ENCODE measurements at places on chromosomes 3 and 15. TPM values are rescaled to one million over a fixed set of nuclear protein-coding genes. Genes with fewer than 3 reads are reported as not detected.

DNA sequence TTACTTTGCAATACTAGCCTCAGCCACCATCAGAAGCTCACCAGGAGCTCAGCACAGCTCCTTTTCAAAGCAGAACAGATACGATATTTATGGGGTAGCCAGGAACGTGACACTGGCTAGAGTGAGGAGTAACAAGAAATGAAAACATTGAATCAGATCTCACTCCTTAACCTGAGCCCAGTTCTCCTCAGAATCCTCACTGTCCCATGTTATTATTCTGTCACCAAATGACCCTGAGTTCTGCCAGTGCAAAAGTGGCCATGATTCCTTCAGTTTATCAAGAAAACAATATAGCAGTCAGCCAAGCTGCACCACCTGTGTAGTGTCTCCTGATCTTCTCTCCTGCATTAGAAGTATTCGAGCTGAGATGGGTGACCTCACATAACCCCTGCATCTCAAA, 956.7 kb downstream of the TUSC7 start:
- DNase-seq: no peak

The WDR53 gene
- 8.6 TPM for total RNA-seq

The SAMMSON gene
- total RNA-seq: not detected

The ARL6IP5 gene
- 125 TPM for total RNA-seq

- no peak for DNase-seq
Observed at GRCh38 chr3:192825657-192826200, 91.9 kb downstream of the MB21D2 start.

DNA sequence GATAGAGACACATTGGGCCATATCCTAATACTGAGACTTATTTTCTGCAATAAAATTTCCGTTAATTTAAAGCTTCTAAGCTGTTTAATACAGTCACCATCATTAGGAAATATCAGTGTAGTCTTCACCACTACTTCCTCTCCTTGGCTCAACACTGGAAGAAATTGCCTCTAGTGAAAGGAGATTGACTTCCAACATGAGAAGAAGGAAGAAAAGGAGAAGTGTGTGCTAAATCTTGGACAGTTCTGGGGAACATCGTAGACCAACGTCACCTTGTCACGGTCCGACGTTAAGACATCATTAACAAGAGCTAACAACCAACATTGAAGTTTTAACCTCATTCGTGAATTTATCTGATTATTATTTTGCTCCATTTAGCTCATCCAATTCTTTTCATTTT, 987.0 kb upstream of the CFAP20DC start:
- no peak for DNase-seq

The LYZL4 gene
- 0.32 TPM for total RNA-seq

The MLF1 gene
- 9.9 TPM for total RNA-seq

- DNase-seq: no peak
Observed at GRCh38 chr3:56833022-56833421, 31.3 kb upstream of the ARHGEF3 start.

DNA sequence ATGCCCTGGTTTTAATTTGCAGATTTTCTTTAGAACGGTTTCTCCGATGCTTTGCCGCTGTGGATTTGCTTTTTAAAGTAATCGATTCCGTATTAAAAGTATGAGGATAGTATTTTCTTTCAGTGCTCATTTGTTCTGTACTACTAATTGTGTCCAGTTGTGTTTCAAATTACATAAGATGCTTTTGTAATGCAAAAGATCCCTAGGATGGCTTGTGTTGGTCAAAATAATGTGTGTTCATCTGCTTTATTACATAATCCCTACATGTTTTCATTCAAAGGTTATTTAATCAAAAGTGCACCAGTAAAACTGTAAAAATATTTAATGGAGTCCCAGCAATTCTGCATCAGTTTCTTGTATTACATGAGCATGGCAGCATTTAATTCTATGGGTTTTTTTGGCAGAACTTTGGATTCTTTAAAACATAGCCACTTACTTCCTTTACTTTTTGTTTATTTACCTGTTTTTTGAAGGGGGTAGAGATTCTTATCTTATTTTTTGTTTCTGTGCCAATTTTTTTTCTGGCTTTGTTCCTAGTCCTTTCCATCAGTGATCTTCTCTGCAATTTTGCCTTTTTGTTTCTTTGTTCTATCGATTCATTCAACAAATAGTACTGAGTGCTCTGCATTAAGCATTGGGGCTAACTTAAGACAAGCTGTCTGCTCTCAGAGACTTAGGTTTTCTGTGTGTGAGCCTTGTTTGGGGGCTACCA, 352.8 kb downstream of the LRTM1 start:
- no peak for DNase-seq

The EHHADH gene
- 25.0 TPM for total RNA-seq

The ROPN1 gene
- not detected for total RNA-seq

GRCh38 chr3:153138276-153139210, 23.5 kb upstream of the RAP2B start:
- peak; percentile 79 for DNase-seq

DNA sequence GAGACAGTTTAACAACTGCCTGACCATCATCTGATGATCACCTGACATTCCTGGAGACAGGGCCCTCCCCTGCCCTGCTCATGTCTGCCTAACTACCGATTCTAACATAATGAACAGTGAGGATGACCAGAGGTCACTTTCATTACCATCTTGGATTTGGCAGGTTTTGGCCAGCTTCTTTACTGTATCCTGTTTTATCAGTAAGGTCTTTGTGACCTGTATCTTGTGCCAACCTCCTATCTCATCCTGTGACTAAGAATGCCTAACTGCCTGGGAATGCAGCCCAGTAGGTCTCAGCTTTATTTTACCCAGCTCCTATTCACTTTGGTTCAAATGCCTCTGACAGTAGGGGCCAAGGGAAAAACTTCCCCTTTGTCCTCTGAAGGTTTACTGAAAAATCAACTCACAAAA, 40.2 kb downstream of the METTL6 start:
- peak; percentile 63 for DNase-seq

The TM4SF18 gene
- 7.7 TPM for total RNA-seq

The CEMIP gene
- total RNA-seq: 1.6 TPM

GRCh38 chr3:159499031-159499793, 489.4 kb upstream of the IL12A start:
- no peak for DNase-seq

GRCh38 chr15:21261396-21261964, 178.8 kb downstream of the POTEB3 start:
- DNase-seq: no peak

DNA sequence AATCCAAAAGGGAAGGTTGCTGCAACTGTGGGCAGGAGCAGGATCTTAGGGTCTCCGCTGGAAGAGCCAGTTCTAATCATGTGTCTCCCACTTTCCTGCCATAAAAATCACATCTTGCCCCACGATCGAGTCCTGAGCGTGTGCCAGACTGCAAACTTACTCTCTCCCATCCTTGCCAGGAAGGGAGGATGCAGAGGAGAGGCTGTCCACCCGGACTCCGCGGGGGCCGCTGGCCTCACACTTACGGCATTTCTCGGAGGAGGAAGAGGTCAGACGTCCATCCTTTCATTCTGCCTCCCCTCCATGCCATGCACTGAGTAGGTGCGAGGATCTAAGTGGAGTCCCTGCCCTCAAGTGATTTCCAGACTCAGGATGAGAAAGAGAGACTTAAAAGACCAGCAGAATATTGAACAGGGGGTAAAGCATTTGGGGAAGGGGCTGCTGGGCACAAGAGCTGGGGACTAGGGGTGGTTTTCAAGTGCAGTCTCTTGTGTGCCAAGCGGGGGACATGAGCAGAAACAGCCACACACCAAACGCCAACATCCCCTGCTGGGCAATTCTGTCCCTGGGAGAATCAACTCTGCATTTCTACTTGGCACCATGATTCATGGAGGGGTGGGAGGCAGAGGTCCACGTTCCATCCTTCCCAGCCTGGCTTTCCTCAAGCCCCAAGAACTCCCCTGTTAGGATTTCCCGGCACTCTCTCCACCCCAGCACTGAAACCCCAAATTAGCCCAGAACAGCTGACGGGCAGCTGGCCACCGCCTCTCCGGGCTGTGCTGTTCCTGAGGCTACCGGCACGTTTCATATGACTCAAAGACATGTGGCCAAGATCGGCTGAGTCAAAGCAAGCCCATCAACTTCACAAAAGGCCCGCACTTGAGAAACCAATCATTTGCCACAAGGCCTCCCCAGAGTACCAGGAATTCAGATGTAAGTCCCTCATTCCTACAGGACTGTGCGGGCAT, 11.6 kb downstream of the OXTR start:
- DNase-seq: no peak

DNA sequence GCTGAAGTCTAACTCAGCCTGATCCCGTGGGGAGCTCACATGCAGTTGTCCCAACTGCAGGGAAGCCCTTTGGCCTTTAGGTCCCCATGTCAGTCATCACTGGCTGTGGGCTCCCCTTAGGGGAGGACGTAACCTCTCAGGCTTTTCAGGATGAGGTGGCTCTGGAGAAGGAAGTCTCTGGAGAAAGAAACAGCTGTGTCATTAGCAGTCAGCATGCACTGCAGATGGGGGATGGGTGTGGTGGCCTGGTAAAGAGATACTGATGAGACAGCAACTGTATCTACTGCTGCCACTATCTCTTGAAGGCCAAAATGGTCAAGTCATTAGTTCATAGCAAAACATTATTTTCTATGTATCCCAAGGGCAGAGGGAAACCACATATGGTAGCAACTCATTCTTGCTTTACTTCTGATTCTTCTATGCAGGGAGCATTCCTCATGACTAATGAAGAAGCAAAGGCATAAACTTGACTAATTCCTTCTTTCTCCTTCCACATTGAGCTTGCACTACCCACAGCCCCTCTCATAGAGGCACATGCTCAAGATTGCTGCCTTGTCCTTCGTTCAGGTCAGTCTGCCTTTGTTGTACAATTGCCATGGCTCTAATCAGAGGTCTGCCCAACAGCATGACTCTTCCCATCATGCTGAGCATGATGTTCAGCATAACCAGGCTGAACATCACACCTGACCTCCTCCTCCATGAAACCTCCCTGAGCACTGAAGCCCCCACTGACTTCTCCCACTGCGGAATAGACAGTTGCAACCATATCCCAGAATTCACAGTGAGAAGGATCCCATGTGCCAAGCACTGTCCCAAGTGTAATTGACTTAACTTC, 47.8 kb upstream of the TMEM158 start:
- DNase-seq: no peak

DNA sequence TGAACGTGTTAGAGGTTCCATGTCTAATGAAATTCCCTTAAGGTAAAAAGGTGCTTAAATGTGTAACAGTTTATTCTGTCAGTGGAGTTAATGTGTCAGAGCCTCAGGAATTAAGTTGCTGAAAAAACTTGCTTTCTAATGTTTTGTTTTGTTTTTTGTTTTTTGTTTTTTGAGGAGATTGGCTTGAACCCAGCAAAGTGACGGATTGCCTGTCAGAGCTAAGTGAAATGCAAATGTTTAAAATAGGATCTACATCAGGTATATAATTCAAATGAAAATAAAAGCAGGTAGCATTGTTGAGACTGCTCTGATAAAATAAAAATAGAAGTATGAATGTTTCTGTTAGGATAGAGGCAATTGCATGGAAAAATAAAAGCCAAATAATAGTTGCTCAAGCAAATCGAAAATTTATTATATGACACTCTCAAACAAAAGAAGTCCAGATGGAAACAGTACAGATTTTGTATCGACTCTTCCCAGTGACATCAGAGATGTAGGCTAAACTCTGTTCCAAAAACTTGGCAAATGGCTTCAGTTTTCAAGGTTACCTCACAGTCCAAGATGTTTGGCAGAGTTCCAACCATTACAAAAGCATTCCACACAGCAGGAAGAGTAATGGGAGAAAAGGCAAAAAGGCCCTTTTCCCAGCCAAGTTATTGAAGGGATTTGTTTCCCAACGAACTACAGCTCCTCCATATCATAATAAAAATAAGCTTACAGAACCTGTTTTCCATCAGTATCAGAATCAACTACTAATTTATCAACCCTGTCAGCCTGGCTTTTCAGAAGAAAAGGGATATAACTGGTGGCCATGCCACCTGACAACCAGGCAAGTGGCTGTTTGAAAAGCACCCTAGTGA, 291.0 kb downstream of the TBL1XR1 start:
- DNase-seq: peak; percentile 21

- no peak for DNase-seq
Observed at GRCh38 chr3:55816794-55817576, 329.9 kb upstream of the WNT5A start.

- no peak for DNase-seq
Observed at GRCh38 chr15:51161491-51162220, 67.0 kb upstream of the TNFAIP8L3 start.

- DNase-seq: no peak
Observed at GRCh38 chr3:27900316-27900715, 178.2 kb upstream of the EOMES start.

DNA sequence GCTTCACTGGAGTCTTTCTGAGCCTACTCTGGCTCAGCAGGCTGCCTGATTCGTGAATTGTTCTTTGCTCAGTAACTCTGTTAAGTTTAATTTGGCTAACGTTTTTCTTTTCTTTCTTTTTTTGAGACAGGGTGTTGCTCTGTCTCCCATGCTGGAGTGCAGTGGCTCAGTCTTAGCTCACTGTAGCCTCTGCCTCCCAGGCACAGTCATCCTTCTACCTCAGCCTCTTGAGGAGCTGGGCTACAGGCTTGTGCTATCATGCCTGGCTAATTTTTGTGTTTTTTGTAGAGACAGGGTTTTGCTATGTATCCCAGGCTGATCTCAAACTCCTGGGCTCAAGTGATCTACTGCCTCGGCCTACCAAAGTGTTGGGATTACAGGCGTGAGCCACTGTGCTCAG, 165.0 kb downstream of the PEX5L start:
- no peak for DNase-seq

The STIMATE gene
- total RNA-seq: 25.3 TPM

DNA sequence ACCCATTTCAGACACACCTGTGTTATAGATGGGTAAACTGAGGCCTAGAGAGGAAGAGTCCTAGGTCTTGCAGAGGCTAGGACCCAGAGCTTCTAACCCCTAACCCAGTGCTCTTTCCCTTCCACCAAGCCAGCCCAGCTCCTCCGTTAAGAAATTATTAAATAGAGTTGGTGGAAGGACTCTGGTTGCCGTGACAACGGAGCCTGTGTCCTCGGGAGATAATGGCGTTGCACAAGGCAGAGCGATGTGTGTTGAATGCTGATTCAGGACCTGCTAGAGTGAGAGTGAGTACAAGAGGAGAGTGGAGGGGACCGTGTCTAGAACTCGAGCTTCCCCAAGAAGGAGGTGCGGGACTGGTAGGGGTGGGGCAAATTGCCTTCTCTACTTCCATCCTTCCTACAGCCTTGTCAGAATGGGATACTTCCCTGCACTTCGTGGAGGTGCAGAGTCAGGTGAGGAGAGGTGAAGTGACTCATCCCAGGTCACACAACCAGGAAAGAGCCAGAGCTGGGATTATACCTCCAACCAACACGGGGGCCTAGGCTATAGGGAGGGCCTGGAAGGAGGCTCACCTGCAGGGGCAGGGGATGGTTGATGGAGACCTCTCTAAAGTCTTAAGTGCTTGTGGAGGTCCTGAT, 8.6 kb downstream of the SLC6A1 start:
- DNase-seq: peak; percentile 71

- DNase-seq: no peak
Observed at GRCh38 chr3:173742491-173742890, 344.9 kb downstream of the NLGN1 start.

DNA sequence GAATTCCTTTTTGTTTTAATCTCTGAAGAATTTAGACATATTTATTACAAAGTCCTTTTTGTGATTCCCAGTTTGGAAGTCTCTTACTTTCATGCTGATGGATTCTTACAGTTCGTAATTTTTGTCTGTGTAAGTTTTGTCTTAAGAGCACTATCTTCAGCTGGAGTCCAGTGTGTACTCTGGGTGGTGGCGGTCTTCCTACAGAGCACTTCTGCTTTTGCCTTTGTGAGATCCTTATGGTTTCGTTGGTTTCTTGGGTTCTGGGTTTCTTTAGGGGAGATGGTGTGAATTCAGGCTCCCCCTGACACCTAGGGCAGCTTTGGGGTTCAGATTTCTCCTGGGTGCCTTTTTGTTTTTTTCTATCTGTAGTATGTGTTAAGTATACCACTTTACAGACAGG, 45.3 kb downstream of the PLS1 start:
- DNase-seq: no peak

The TTC21A gene
- 13.4 TPM for total RNA-seq
